Fibroblast of skin of back (primary cell): ENCODE measurements at places on chromosomes 6 and 20.
A peak's percentile ranks its signal among the peaks of the same experiment; 100 is the strongest.

- no peak for DNase-seq
Measured at GRCh38 chr20:59692139-59692538, 87.8 kb downstream of the PHACTR3 start.

GRCh38 chr20:36792422-36792821 lies 18.9 kb upstream of the DSN1 start:
- DNase-seq, result peak; percentile 68

DNA sequence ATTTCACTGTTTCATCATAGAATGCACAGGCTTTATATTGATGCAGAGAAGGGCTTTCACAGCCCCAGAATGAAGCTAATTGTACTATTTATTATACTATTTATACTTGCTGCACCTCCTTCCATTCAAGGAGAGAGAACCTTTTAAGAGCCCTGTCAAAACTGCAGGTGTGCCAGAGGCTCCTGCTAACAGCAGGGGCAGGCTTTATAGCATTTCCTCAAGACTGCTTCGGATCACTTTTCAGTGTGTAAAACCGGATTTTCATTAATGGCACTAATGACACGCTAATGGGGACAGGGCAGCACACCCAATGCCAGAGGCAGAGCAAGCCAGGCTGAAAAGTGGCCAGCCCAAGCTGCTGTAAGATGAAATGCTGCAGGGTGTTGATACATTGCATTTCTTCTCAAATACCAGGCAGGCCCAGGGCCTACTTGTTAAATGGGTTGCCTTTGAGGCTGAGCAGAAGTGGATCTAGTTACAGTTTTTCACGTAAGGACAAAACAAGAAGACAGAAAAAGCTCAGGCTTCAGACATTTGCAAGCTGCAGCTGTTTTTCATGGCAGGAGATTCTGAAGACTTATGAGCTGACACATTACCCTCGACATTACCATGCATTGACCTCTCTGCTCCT lies 487.7 kb upstream of the BTBD3 start:
- no peak for DNase-seq

GRCh38 chr20:36117638-36118037 lies 36.9 kb upstream of the EPB41L1 start:
- DNase-seq, result no peak

DNA sequence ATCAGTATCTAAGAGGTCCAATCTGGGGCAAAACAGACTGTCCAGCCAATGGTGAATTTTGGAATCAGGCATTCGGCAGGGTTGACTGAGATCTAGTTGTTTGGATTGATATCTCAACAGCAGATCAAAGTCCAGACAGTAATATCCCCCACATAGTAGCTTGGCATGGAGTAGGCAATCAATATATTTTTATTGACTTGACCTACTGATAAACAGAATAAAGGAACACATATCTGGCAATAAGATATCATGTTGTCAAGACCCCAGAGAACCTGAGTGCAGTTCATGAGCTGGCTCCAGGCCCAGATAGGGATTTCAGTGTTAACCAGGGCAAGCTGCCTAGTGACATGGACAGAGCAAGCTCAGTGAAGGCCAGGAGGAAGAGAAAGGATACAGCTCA lies 34.4 kb downstream of the TNFAIP3 start:
- DNase-seq, result no peak

DNA sequence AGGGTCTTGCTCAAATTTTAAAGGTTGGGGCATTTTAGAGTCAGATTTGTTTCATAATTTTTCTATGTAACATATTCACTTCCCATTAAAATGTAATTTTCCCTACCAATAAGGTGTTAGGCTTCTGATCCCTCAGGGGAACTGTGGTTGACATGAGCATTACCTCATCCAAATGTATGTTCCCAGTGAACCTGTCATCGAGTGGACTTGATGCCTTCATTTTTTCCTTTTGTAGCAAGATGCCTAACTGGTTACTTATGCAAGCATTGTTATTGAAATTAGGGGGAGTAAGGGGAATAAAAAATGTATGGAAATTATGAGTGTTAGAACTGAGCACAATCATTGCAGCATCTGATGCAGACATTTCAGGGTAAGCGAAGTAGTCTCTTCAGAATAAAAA lies 360.5 kb downstream of the BCKDHB start:
- DNase-seq, result peak; percentile 80

- DNase-seq, result no peak
Measured at GRCh38 chr6:161367472-161367871, 93.6 kb upstream of the AGPAT4 start.

- DNase-seq, result peak; percentile 87
Measured at GRCh38 chr20:54044156-54044555, 26.2 kb downstream of the BCAS1 start.

- no peak for DNase-seq
Measured at GRCh38 chr20:2902291-2902690, 29.0 kb downstream of the PTPRA start.

- no peak for DNase-seq
Measured at GRCh38 chr6:884570-884969, 191.6 kb upstream of the EXOC2 start.

- no peak for DNase-seq
Measured at GRCh38 chr20:46353500-46354206, 45.4 kb upstream of the CDH22 start.

DNA sequence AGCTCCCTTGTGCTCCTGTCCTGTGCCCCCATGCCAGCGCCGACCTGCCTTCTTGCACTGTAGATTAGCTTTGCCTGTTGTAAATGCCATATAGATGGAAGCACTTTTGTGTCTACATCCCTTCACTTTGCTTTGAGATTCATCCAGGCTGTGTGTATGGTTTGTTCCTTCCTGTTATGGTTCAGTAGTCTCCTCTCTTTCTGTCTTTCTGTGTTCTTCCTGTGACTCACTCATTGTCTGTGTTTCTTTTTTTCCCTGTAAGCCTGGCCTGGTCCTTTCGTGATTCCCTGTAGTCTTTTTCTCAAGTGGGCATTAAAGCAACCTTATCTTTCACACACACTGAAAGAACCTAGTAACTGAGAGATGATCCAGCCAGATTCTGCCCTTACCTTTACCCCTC lies 66.6 kb downstream of the JARID2 start:
- peak; percentile 58 for DNase-seq

DNA sequence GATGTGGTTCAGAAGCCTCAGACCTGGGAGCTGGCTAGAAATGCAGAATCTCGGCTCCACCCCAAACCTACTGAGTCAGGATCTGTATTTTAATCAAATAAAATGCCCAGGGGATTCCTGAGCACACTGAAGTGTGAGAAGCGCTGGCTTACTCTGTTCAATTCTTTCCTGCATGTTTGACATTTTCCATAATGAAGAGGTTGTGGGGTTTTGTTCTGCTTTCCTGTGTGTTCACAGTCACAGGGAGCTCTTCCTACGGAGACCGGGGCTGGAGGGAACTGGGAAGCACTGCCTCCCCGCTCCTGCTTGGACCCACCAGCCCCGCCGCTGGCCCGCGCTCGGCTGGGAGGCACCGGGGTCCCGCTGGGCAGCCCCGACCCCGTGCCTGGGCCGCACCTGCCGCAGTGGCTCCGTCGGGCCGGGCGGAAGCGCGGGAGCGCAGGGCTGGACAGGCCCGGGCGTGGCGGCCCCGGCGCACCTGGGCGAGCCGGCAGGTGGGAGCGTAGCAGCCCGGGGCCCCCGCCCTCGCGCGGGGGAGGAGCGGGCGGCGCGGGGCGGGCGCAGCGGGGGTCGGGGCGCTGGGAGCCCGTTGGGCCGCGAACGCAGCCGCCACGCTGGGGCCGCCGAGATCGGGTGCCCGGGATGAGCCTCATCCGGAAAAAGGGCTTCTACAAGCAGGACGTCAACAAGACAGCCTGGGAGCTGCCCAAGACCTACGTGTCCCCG lies at the start of gene MAPK13:
Gene MAPK13, plus strand, starts transcription at position 573 of the 726 bp plus-strand sequence. Its CDS starts 70 bp downstream, at position 643.
- DNase-seq, result peak; percentile 8

GRCh38 chr6:32772656-32773055 lies 9.3 kb upstream of the HLA-DQB2 start:
- DNase-seq, result no peak

GRCh38 chr6:32108094-32108627 lies 977 bp downstream of the TNXB start:
- DNase-seq, result peak; percentile 68

- DNase-seq, result peak; percentile 60
Measured at GRCh38 chr6:3568396-3569082, 111.7 kb upstream of the SLC22A23 start.

GRCh38 chr6:11397622-11398450 lies 139.7 kb upstream of the TMEM170B start:
- DNase-seq, result no peak

DNA sequence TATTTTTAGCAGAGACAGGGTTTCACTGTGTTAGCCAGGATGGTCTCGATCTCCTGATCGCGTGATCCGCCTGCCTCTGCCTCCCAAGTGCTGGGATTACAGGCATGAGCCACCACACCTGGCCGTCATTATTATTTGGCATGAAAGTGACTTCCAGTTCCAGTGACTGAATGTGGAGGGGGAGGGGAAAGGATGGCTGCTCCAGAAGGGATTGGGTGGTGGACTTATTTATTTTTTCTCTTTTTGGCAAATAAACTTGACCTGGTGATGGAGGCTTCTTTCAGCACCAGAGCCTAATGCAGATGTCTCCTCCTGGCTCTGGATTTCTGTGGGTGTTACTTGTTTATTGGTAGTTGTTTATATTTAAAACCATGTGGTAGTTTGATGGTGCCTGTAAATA lies 16.9 kb upstream of the SLC22A23 start:
- DNase-seq, result no peak

GRCh38 chr20:47854687-47855212 lies 69.5 kb upstream of the SULF2 start:
- peak; percentile 51 for DNase-seq

DNA sequence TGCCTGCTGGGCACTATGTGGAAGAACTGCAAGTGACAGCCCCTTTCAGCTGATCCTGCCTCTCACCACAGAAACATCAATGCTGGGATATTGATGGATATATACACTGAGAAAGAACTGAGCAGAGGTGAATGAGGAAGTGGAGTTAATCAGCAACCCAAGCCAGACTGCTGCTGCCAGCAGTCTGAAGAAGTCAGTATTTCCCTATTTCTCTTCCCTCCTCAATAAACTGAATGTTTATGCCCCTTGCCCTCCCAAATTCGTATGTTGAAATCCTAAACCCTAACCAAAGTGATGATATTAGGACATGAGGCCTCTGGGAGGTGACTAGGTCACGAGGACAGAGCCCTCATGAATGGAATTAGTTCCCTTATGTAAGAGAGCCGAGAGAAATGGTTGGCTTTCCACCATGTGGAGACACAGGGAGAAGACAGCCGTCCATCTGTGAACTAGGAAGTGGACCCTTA lies 76.3 kb downstream of the CDK19 start:
- DNase-seq, result no peak

DNA sequence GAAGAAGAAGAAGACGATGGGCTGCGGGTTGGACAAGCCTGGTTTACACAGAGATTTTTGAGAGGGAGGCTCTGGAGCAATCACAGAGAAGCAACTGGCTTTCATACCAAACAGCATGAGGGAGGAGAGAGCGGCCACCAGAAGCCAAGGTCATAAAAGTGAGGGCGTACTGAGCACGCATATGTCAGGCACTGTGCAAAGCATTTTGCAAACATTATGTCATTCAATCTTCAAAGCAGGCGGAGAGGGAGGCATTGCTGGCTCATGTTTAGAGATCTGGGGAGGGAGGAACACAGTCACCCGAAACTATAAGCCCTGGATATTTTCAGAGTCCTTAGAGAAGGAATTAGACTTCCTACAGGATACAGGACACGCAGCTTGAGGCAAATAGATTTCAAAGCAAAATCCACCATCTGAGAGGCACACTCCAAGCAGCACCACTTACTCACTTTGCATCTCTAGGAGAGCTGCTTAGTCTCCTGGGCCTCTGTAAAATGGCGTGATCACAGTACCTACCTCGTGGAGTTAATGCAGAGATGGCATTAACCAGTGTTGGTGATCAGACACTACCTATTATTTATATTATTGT lies 24.6 kb downstream of the RAMACL start:
- peak; percentile 39 for DNase-seq

DNA sequence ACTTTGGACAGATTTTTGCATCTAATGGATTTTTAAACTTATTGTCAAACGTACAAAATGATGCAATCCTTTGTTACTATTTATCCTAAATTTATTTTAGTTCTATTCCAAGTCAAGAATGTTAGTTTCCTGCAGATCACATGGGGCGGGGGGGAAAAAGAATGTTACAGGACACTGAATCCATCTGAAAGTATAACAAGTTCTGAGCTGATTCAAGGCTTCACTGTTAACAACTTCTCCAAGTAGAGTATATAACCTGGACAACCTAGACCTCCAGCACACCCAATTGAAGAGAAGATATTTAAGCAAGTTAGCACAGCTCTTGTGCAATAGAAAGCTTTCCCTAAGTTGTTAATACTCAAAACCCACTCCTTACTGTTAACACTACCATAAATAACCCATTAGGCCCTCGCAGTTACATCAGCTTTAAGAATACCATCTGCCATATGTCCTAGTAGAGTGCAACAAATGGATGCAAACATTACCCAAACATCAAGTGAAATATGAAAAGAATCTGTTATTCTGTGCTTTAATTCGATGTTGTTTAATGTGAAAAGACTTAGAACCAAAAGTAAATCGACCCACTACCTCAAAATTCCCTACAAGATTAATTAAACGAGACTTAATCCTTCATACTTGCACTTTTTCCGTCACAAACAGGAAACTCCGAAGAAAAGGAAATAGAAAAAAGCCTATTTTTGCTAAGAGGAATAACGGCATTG lies 1.3 kb downstream of the SEC63 start:
- peak; percentile 41 for DNase-seq

- peak; percentile 59 for DNase-seq
Measured at GRCh38 chr20:22825076-22825475, 210.0 kb upstream of the SSTR4 start.

GRCh38 chr6:170018936-170019817 lies 267.8 kb downstream of the ERMARD start:
- DNase-seq, result peak; percentile 17

DNA sequence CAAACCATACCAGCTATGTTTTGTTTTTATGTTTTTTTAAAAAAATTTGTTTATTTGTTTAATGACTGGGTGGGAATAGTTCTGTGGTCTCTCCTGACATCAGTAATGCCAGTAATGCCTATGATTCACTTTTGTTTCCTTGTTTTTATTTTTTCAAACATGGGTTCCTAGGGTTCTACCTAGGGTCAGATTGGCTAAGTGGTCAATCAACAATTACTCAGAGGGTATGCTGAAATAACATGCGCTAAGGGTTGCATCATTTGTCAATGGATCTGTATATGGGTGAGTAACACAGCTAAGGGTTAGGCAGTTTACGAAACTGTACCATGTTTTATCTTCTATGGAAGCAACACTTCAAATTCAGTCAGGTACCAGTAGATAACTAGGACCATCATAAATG lies 583.8 kb upstream of the GJE1 start:
- peak; percentile 30 for DNase-seq

GRCh38 chr6:167441715-167442206 lies 116.9 kb downstream of the TTLL2 start:
- DNase-seq, result no peak

- no peak for DNase-seq
Measured at GRCh38 chr20:2866236-2866635, 7.0 kb upstream of the PTPRA start.
